ENCODE measurements at places on chromosomes 2 and 18. TPM values are rescaled to one million over a fixed set of nuclear protein-coding genes. Genes with fewer than 3 reads are reported as not detected.
A peak's percentile ranks its signal among the peaks of the same experiment; 100 is the strongest.

DNA sequence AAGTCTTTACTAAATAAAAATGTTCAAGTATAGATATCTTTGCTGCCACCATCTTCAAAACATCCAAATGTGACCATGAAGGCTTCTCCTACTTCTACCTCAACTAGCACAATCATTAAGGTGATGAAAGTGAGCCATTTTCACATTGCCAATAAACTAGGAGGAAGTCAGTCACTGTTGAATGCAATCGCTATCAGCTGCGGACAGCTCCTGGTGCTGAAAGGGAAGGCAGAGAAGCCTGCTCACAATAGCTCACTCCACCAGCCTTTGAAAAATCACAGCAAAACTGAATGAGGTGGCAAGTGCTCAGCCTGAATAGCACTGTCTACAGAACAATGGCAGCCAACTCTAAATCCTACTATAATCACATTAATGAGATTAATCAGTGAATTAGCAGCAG lies 2.2 kb downstream of the MYT1L start:
- DNase-seq: peak; percentile 6

The PSMA8 gene
- total RNA-seq: not detected

DNA sequence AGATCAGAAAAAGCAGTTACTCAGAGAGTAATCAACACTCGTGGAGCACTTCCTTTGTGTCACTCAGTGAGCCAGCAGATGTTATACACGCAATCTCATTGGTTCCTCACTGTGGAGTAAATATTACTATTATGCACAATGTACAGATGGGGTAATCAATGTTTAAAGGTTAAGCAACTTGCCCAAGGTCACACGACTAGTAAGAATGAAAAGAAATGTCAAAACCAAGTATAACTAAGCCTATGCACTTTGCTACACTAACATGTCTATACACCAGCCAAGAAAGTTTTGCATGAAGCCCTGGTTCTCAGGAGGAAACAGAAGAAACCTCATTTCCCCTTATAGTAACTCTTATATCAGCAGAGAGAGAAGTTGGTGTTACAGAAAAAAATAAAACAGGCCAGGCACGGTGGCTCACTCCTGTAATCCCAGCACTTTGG lies 5.4 kb downstream of the METTL21A start:
- peak; percentile 52 for DNase-seq

DNA sequence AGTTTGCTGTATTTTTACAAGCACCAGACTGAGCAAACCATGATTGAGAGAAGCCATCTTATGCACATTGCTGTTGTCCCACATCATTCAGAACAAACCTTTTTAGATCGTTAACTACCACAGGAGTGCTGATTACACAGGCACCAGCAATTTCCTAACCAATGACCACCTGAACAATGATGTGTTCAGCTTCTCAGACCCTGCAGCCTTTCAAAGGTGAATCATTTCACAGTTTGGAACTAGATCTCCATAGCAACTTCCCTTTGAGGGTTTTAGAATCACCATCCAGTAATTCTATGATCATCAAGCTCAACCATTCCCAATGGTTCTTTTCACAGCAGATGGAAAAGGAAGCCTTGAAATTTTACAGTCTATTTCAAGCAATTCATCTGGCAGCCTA lies 71.4 kb downstream of the OLA1 start:
- DNase-seq: peak; percentile 36

- DNase-seq: no peak
These were observed 88.0 kb upstream of the RTN4 start for GRCh38 chr2:55138014-55138881.

DNA sequence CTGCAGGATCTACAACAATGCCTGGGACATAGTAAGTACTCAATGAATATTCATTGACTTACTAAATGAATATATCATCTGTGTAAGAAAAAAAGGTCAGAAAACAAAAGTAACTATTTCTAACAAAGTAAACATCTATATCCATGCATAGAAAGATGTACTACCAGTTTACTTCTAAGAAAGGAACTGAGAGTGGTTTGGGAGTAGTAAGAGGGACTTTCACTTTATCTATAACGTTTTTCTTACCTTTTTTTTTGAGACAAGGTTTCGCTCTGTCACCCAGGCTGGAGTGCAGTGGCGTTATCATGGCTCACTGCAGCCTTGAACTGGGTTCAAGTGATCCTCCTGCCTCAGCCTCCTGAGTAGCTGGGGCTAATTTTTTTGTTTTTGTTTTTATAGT lies 25.7 kb downstream of the DHX57 start:
- DNase-seq: no peak

The UPP2 gene
- not detected for total RNA-seq

The CHRND gene
- total RNA-seq: not detected

- DNase-seq: no peak
These were observed 27.3 kb downstream of the GPC1 start for GRCh38 chr2:240462707-240463273.

The BMP10 gene
- not detected for total RNA-seq

- no peak for DNase-seq
These were observed 8.6 kb upstream of the LRP1B start for GRCh38 chr2:142139384-142139783.

DNA sequence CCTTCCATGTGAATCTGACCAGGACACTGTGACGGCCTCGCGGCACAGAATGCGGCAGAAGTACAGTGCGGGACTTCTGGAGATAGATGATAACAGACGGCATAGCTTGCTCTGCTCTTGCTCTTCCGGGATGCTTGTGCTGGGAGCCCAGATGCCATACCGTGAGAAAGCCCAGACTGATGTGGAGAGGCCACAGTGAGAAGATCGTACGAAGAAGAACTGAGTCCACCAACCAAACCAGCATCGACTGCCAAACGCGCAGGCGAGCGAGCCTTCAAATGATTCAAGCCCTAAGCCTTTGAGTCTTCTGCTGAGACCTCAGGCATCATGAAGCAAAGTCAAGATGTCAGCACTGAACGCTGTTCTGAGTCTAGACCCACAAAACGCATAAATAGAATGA lies 33.7 kb downstream of the DTNB start:
- DNase-seq: no peak

The HRH4 gene
- total RNA-seq: 0.19 TPM
